Left lobe of liver (tissue), 2 donors: ENCODE measurements at places on chromosomes 2 and 18.
A peak's percentile ranks its signal among the peaks of the same experiment; 100 is the strongest.

DNA sequence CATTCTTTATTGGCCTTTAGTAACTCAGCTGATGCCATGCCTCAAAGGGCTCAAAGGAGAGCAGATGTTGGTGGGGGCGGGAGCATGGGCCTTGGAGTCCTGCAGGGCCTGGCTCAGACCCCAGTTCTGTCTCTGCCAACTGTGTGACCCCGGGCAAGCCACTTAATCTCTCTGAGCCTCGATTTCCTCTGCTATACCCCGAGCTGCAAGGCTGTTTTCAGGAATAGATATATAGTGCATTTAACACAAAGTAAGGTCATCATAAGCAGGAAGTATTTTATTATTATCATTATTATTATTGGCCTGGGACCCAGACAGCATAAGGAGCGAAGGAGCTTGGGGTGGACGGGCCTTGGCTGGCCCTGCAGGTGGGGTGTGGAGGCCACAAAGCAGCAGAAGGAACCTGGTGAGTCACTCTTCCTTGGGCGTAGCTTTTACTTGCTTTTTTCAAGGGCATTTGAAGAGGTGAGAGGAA, 162.7 kb downstream of the INHBB start:
- no peak for DNase-seq

DNA sequence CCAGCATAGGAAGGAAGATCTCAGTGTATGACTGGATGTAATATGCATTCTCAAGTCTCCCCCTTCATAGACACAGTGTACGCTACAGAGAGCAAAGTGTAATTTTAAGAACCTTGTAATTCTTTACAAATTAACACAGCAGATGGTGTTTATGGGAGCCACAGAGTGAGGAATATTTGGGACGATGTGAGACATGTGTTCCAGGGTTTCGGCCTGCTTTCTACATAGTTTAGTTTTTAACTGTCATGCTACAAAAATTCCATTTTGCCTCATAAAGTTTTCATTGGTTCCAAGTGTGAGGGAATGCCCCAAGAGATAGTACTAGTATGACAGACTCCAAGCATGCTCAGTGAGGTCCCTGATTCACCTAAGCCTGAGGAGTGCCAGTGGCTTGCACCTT, 76.2 kb upstream of the LRRTM1 start:
- no peak for DNase-seq

GRCh38 chr2:191533693-191534180, 144.2 kb upstream of the NABP1 start:
- no peak for DNase-seq

DNA sequence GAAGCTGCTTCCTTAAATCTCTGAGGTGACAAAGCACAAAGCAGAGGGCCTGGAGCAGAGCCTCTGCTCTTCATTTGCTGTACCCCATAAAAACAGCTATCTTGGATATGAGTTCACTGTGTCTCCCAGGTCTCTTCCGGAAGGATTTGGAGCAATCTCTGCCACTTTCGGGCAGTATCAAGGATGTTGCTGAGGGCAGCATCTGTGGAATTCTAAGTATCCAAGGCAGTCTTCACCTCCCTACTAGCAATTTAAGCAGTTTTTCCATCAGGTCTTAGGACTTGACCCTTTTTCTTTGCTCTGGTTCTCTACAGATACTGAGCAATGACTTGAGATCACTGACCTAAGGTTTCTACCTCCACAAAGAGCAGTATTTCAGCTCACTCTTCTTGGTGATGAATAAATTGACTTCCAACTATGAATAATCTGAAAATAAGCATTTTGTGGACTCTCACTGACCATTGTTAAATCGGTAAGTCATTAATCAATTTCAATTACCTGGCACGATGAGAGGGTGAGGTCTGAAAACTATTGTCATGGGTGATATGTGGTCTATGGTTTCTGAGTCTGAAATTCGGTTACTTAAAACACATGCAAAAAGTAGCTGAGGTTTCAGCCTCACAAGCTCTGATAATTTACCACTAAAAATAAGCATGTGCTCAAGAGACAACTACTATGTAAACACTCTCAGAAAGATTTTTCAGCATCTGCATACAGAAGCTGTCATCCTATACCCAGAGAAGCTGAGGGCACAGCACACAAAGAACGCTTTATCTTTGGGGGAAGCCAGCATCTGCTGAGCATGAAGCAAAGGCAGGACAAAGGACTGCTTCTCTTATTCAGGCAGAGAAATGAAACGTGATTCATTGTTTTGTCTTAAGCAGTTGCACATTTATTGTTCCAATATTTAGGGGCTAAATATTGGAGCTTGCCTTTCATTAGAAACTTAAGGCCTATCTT, 32.1 kb upstream of the SPATS2L start:
- DNase-seq = no peak

DNA sequence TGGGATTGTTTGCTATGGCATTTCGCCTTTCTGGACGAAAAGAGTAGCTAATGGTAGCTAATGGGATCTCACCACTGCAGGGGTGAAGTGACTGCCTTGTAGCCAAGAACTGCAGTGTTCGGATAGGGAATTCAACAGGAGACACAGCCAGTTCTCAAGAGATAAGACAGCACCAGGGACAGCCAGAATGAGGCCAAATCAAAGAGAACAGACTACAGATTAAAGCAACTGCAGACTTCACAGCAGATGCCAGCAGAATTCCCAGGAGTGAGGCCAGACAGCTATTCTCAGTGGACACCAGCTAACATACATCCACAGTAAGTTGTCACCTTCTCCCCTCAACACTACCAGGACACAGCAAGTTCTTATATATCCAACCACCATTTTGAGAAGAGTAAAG, 124.0 kb downstream of the PLA2R1 start:
- no peak for DNase-seq

GRCh38 chr18:274313-274712, 6.5 kb upstream of the THOC1 start:
- no peak for DNase-seq

DNA sequence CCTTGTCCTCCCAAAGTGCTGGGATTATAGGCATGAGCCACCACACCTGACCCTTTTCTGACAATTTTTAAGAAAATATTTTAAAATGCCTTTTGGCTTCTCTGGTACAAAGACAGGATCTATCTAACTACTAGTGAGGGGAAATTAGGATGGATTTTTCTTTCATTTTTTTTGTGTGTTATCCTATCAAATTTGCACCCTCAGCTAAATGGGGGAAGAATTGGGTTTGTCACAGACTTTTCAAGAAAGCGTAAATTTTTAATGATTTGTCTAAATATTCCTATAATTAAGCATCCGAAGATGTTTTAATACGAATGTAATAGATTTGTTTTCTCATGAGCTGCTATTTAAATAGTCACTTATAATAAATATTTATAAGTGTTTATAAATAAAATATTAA, 340.0 kb upstream of the ETAA1 start:
- DNase-seq = no peak

GRCh38 chr2:21424375-21424774, 300.6 kb downstream of the TDRD15 start:
- peak; percentile 73 for DNase-seq

DNA sequence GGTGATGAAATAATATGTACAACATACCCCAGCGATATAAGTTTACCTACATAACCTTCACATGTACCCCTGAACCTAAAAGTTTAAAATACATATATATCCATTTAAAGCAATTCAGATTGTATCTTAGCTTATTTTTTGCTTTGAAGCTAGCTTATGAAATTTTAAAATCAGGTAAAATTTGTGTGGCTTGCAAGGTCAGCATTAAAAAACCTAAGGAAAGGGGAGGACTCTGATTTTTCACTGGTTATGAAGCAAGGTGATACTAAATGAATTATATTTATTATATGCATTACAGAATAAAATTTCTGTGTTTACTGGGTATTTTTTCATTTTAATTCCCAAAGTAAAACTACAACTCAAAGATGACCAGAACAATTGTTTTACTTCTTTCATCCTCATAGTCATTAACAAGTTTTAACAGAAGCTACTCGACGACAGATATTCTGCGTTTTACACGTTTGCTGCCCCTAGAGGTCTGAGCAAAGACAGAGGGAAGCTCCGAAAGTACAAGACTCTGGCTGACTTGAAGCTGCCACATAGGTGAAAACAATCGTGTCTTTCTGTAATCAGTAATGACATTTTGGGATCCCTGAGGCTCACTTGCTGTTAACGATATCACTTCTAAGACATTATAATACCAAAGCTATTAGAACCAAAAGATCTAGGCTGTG, 17.1 kb downstream of the PKP4 start:
- no peak for DNase-seq

DNA sequence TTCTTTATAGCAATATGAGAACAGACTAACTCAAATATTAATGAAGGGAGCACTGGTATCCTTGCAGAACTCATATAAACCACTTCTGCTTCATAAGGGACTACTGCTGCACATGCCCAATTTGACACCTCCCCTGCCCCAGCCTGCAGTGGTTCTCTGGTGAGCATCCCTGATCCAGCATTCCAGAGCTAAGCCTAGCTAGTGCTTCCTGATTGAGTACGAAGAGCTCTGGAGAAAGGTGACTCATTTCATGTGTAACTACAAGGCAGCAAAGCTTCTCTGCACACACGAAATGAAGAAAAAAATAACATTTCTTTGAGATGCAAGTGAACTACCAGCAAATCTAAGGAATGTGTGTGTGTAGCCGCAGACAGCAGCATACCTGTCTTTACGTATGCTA, 22.8 kb upstream of the ADNP2 start:
- no peak for DNase-seq

GRCh38 chr2:123080331-123080730, 944.8 kb upstream of the CNTNAP5 start:
- no peak for DNase-seq

DNA sequence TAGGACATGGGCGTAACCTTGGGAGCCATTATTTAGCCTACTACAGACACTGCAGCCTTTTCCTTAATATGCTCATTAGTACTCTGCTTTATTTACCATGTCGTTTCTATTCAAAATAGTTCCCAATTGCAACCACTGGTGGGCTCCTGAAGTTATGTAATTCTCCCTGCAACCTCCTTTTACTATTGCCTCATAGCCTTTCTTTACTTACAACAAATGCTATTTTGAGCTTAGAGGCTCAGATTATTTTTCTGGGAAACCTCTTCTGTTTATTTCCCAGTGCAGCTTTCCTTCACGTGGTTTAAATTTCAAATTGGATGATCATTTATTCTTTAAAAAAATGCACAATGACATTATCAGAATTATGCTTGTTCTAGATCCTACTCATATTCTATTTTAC, 492.3 kb upstream of the TMEFF2 start:
- DNase-seq = no peak

DNA sequence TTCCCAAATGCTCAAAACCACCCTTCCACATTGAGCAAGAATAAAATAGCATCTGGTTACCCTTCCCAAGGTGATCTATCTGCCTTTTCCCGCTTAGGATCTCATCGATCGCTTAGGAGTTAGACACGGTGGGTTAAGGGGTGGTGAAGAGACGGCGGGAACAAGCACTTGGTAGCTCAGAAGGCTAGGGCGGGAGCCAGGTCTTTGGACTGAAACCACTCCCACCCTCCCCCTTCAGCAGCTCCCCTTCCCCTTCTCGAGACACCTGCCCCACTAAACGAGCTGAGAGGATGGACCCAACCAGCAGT, 513 bp downstream of the THOC1 start:
- DNase-seq = no peak

- DNase-seq = peak; percentile 38
Observed at GRCh38 chr2:130370490-130370889, 14.6 kb downstream of the PTPN18 start.

- no peak for DNase-seq
Observed at GRCh38 chr2:84938194-84938879, 32.6 kb upstream of the KCMF1 start.

DNA sequence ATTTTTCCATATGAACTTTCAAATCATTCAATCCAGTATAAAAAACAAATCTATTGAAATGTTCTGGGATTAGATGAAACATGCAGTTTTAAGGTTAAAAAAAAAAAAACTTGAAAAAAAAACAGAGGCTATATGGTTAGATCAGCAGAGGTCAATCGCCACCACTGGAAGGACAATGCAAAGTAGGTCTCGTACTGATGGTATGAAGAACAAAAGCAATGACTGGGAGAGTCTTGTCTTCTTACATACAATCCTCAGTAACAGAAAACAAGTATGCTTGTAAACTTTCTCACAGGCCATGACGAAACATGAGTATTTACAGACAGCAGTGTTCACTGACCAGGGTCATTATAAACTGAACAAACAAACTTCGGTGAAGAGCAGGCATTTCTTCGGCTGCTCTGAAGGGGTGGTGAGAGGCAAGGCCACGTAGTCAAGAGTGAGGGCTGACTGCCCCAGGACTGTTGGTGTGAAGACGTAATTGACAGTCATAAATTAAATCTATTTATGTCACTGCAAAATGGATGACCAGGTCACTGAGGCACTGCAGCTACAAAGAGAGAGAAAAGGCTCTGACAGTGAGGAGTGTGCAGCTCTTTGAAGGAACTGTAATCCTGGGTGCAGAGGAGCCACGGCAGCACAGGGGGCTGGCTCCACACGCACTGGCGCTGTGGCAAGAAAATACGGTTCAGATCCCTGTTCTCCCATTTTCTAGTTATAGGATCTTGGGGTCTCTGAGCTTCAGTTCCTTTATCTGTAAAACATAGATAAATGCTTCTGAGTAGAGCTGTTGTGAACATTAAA, 60.0 kb downstream of the NXPH2 start:
- no peak for DNase-seq

GRCh38 chr18:79788734-79789085, 9.0 kb upstream of the KCNG2 start:
- DNase-seq = no peak

DNA sequence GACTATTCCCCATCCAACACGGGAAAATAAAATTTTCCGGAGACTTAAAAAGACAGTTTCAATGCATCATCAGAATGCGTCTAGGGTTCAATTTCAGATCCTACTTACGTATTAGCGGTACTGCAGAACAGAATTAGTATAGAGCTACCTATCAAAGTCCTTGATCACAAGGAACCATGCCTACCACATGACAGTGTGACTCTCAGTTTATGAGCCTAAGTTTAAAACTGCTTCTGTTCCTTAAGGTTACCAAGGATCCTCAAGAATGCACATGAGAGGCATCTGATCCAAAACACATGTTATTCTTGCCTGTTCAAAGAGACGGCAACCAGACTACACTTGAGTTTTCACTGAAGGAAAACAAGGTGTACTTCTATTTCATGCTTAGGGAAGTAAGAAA, 369.7 kb downstream of the EPHA4 start:
- DNase-seq = no peak

GRCh38 chr2:46171996-46172546, 125.1 kb upstream of the EPAS1 start:
- no peak for DNase-seq

DNA sequence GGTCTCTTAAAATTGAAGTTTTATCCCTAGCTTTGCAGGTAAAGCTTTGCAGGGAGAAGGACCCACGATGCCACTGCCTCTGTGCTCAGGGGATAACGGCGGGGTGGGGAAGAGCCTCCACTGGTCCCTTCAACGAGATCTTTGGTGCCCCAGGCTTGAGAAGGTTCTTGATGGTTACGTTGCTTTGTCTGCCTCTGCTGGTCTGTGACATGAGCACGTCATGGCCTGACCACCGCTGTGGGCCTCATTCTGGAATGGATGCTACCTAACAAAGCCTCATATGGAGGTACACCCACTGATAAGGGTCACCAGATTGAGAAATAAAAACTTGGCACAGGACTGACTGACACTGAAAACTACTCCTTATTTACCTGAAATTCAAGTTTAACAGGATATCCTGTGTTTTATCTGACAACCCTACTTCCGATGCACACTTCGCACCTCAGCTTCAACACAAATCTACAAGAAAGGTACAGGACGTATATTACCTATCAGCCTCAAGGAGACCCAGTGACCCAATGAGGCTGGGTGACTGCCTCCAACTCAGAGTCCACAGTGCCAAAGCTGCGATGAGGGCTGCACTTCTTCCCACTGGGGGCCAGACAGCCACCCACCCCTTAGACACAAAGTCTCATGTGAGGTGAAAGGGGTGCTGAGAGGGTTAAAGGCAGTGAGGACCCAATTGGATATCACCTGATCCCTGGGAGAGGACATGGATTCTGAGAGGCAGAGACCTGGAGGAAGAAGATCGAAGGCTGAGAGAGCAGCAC, 64.9 kb downstream of the EIPR1 start:
- no peak for DNase-seq
